ENCODE measurements at places on chromosomes 6 and 20.

- no peak for DNase-seq
These were observed 16.7 kb upstream of the DEF6 start for GRCh38 chr6:35280903-35281302.

DNA sequence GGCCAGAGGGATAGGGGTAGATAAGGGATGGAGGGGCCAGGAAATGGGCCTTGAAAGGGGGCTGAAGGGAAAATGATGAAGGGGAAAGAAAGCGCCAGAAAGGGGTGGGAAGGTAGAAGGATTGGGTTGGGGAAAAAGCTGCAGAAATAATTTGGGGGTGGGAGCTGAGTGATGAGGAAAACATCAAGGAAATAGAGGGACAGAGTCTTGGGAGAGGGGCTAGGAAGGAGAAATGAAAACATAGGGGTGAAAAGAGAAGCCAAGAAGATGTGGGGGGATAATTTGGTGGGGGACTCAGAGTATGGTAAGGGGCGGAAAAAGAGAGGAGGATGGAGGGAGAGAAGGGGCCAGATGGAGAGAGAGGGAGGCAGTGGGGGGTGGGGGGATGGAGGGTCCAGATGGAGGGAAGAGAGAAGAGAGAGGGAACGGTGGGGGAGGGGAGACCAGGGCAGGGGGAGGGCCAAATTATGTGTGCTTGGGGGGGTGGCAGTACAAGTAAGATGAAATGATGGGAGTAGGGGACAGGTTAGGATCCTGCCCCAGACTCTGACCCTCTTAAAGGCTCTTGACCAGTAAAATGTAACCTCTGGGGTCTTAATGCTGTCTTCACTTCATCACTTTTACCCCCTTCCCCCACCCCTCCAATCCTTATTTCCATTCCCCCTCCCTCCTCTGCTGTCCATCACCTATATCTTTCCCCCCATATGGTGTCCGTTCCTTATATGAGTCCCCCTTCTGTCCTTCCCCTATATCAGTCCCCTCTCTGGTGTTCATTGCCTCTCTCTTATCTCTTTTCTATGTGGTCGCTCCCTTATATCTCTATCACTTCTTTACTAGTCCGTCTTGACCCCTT lies 852 bp downstream of the SYNGAP1 start:
- no peak for DNase-seq

- DNase-seq: no peak
These were observed 461.0 kb downstream of the TBC1D32 start for GRCh38 chr6:120873125-120873865.

DNA sequence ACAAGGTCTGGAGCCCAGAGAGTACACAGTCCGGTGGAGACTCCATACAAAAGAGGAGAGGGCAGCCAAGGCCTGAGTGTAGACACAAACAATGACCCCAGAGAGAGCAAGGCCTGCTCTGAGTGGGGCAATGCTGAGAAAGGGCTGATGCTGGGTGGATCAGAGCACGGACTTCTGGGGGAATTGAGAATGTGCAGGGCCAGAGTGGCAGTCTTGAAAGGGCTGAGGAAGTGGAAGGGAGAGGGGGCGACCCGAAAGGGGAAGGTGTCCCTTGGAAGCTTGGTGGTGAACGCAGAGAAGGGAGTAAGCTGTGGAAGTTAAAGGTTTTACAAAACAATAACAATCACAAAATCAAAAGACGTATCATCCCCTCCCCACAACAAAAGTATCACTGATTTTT lies 12.0 kb upstream of the GRM4 start:
- no peak for DNase-seq

GRCh38 chr6:45775026-45775697 lies 240.5 kb downstream of the CLIC5 start:
- DNase-seq: no peak

DNA sequence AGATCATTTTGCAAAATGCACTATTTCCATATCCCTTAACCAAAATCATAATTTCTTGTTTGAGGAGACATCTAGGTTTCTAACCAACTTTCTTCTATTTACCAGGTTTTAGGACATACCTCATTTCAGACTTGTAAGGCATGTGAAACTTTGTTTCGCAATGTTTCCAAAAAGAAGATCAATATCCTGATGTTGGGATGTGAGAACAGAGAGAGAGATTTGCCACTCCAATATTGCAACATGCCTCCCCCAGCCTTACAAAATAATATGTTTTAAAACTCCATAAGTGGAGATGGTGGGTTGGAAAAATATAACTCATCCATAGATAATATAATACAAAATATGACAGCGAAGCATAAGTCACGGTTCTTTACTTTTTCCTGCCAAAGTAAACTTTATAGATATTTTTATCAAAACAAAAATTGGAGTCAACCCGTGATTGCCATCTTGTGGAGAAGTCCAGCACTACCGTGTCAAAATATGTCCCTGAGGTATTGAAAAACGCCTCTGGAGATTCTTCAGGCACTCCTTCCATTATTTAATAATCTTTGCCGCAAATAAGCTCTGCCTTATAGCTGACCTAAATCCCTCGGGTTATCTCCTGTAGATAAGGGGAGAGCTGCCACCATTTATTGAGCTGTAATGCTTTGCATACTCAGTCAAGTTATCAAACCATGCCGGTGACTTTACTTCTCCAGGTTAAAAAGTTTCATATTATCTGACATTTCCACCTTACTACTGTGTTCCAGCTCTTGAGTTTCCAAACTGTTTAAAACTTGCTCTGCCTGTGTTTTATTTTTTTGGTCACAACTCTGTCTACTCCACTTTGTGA lies 534.2 kb downstream of the HACE1 start:
- DNase-seq: no peak

- peak; percentile 41 for DNase-seq
These were observed 85.8 kb downstream of the LYRM4 start for GRCh38 chr6:5174756-5175549.

- DNase-seq: peak; percentile 75
These were observed 58.9 kb upstream of the SERINC1 start for GRCh38 chr6:122530440-122531046.

- no peak for DNase-seq
These were observed 947.4 kb upstream of the CITED2 start for GRCh38 chr6:140321891-140322290.

- no peak for DNase-seq
These were observed 13.5 kb upstream of the SNRPC start for GRCh38 chr6:34743625-34744293.

DNA sequence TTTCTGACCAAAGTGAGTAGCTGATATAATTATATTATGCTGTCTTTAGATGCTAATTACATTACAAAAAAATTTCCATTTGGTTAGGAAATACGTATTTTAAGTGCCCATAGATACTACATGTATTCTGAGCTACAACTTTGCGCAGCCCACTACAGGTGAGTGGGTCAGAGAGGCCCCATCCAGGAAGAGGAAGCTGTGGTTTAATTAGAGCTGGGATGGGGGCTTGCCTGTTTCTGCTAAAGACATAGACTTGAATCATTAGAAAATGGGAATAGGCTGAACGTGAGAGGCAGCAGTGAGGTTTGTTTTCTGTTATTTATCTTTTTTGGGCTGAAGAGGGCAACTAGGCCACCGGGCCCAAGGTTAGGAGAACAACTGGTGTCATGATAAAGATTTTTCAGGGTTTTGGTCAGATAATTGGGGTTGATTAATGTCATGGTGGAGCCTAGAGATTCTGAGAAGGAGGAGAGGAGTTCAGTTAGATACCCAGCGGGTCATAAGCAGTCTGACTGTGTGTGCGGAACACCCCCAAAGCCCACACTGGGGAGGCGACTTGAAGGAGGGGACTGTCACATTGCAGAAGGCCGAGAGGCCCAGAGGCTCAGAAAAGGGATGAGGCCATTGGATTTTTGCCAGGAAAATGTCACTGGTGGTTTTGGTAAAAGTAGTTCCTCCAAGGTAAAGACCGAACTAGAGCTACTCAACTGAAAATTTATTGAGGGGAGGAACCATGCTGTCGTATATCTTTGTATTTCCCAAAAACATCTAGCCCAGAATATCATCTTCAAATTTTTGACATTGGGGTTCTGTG lies 14.5 kb upstream of the IRF4 start:
- no peak for DNase-seq

DNA sequence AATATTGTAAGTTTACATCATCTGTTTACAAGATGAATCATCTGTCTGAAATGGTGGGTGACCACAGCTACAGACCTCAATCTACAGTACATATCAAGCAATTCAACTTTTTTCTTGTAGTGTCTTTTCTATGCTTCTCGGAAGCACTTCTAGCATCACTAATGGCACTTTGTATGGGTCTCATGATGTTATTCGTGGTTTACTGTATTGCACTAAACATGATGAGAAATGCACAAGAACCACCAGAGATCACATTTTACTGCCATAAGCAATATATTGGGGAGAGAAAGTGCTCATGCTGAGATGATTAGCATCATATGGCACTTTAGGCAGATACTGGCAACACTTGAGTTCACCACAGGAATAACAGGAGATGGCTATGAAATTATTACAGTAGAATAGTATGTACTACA lies 15.4 kb upstream of the BTBD3 start:
- no peak for DNase-seq

DNA sequence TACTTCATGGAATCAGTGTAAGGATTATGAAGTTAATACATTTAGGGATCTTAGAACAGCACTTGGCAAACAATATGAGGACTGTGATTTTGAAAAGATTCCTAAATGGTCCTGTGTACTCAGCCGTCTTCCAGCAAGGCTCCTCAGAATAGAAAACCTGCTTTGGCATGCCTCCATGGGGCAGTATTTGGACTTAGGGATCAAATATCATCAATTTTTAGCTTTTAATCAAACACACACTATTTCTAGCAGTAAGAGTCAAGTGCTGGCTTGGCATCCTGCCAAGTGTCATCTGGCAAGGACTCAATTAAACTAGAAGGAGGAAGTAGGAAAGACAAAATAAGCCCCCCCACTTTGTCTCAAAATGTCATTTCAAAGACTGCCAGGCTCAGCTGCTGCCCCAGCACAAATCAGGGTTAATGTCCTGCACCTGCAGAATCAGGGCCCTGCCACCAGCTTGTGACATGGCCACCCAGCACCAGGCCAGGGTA lies 40.8 kb downstream of the IYD start:
- DNase-seq: no peak

GRCh38 chr6:79632580-79632979 lies 1.5 kb downstream of the SH3BGRL2 start:
- no peak for DNase-seq

DNA sequence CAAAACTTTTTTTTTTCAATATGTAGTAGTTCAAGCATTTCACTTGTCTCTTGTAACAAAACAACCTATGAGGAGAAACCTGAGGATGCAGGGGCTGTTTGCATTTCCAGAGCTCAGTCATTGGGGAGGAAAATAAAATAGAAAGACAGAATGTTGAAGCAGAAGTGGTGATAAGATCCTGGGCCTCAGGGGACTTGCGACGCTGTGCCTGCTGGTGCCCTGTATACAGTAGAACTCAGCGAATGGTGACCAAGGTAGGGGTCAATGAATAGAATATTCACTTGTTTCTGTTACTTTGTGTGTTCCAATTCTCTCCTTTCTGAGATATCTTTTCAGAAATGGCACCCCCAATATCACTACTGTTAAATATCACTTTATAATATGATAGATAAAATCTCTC lies 271.6 kb downstream of the FARS2 start:
- no peak for DNase-seq

Measured in CD4-positive, alpha-beta T cell treated with Interleukin-21 for 1 hour (primary cell).